ENCODE measurements at places on chromosomes 11 and 22.

- no peak for DNase-seq
Measured at GRCh38 chr11:35145271-35145670, 6.3 kb downstream of the CD44 start.

DNA sequence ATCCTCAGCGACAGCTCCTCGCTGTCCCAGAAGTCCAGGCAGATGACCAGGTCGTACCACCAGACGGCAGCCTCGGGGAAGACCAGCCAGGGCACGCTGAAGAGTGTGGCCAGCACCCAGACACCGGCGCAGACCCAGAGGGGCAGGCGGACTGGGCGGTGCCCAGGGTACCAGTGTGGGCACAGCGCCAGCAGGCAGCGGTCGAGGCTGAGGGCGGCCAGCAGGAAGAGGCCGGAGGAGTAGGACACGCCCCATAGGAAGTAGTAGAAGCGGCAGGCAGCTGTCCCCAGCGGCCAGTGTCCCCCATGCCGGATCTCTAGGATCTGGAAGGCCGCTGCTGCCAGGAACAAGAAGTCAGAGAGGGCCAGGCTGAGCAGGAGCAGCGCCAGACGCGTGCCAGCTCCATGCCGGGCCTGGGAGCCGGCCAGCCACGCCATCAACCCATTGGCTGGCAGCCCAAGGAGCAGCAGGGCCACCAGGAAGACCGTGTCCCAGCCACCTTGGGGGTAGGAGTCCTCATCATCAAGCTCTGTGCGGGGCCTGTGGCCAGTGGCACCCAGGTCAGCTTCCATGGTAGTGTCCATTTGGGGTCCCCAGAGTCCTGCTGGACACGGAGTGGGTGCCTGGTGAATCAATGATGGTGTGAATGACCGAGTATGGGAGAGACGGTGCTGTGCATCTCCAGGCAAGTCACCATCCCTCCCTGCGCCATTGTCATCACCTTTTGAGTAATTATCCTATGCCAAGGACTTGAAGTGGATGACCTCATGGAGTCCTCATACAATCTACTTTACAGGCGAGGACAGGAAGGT is at the start of gene GPR152:
GPR152 (minus strand) TSS at position 589 of the 812 bp plus-strand sequence; CDS start at position 584, 5 bp downstream.
- peak; percentile 47 for DNase-seq

DNA sequence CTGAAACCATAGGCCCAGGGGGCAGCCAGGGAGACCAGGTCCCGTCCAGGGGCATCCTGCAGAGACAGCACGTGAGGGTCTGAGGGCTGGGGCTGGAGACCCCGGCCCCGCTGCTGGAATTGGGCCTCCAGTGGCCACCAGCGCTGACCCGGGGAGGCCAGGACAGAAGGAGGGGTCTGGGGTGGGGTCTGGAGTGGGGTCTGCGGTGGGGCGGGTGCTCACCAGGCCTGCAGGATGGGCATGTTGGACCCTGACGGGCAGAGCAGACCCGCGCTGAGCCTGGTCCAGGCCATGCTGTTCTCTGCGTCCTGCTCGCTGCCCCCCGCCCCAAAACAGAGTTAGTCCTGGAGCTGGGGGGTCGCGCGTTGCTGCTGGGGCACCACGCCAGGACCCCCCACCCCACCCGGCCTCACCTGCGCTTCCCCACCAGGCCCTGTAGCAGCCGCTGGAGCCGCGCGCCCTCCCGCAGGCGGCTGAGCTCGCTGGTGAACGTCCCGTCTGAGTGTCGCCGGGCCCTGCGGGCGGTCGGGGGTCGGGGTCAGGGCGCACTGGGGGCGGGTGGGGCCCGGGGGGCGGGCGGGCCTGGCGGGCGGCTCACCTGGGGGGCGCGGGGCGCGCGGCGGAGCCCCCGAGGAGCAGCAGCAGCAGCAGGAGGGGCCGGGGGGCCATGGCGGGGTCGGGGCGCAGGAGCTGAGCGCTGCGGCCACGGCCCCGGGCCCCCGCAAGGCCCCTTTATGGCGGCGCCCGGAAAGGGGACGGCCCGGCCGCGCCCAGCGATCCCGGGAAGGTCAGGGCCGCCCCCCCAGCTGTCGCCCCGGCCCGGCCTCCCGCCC is at the start of gene SCT:
SCT (minus strand) TSS at position 707 of the 833 bp plus-strand sequence; CDS start at position 669, 38 bp downstream.
- DNase-seq: peak; percentile 63

DNA sequence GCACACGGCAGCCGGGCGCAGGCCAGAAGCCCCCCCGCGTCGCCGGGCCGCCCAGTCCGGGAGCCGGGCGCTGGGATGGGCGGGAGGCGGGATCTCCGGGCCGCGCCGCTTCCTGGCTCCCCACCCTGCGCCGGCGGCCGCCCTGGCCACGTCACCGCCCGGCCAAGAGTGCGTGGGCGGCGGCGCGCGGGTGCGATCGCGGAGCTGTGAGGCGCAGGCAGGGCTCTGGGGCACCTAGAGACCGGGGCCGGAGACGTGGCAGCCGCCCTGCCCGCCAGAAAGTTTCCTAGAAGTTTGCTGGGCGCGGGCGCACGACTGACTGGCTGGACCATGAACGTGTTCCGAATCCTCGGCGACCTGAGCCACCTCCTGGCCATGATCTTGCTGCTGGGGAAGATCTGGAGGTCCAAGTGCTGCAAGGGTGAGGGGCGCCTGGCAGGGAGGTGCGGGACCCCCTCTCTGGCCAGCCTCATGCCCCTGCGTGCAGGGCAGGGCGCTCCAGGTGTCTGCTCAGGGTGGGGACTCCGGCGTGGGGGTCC is at the start of gene KDELR3:
KDELR3 (plus strand) TSS at position 193 of the 539 bp plus-strand sequence; CDS start at position 331, 138 bp downstream.
- DNase-seq: no peak

- no peak for DNase-seq
Measured at GRCh38 chr11:8941341-8942103, 1.3 kb downstream of the ASCL3 start.

- no peak for DNase-seq
Measured at GRCh38 chr11:117816846-117817367, 7.6 kb downstream of the FXYD2 start.

DNA sequence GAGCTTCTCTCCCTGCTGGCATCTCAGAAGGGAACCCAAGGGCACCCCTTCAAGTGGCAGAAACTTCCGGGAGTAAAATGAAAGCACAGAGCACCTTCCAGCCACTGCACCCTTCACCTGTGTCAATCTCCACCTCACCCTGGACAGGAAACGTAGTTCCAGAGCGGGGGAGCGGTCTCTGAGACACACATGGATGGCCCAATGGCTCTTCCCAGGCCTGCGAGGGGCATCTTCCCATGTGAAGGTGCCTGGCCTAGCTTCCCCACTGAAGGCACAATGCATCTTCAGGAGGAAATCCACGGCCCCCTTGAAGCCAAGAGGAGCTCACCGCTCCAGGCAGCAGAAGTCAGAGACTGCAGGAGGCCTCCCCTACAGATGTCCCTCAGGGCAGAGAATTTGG is 234.2 kb downstream of the BRD1 start:
- no peak for DNase-seq

DNA sequence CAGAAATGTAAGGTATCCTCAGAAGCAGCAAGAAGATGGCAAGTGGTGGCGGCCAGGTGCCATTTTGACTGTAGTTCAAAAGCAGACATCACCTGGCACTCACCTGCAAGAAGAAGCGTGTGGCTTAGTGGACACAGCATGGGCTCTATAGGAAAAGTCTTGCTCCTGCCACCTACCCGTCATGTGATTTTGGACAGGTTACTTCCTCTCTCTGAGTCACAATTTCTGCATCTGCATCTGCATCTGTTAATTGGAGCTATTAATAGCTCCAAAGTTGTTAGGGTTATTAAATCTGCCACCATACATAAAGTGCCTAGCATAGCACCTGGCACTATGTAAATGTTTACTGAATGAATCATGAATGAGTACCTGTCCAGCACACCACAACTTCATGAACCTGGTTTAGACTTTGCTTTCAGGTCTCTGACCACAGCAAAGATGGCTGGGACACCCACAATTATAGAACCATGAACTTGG is 16.8 kb downstream of the RAB30 start:
- DNase-seq: no peak

DNA sequence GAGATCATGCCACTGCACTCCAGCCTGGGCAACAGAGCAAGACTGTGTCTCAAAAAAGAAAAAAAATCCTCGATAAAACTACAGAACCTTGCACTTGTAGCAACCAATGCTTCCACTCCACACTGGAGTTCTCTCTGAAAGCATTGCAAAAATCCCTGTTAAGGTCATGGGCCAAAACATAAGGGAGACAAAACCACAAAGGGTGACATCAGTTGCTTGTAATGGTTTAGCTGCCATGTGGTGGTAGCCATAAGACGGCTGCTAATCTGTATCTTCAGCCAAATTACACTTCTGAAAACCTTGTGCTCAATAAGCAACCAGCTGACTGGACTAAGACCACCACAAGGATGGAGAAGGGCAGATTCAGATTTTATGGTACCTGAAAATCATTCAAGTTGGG is 20.6 kb upstream of the TPH1 start:
- DNase-seq: no peak

- DNase-seq: no peak
Measured at GRCh38 chr22:45516923-45517675, 14.4 kb downstream of the FBLN1 start.

DNA sequence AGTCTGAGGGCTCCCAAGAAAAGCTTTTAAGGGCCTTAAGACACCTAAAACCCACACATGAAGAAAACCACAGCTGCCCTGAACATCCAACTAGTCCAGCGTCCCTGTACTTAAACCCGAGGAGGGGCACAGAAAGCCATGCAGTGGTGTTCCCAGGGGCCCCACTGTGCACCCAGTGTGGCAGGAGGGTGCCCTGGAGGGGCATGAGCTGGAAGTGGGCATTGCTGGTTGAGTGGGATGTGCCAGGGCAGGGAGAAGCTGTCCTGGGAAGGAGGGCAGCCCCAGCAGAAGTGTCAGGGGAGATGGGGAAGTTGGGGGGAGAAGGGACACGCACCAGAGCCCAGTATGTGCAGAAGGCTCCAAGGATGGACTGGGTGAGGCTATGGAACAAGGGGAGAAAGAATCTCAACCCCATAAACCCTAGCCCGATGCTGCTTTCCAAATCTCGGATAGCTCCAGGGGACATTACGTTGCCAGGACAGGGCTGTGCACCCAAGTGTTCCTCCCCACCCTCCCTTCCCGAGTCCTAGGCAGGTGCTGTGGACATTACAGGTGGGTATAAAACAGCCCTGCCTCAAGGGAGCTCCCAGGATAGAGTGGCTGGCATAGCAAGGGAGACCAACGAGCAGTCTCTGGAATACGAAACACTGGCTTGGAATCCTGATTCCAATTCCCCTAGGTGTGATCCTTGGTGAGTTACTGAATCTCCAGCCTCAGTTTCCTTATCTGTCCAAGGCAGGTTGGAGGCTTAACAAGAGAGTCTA is 44.2 kb downstream of the SHANK2 start:
- peak; percentile 13 for DNase-seq

GRCh38 chr22:19760951-19761724 is 560 bp downstream of the TBX1 start:
- no peak for DNase-seq

GRCh38 chr22:40237788-40238424 is 60.2 kb downstream of the TNRC6B start:
- no peak for DNase-seq

DNA sequence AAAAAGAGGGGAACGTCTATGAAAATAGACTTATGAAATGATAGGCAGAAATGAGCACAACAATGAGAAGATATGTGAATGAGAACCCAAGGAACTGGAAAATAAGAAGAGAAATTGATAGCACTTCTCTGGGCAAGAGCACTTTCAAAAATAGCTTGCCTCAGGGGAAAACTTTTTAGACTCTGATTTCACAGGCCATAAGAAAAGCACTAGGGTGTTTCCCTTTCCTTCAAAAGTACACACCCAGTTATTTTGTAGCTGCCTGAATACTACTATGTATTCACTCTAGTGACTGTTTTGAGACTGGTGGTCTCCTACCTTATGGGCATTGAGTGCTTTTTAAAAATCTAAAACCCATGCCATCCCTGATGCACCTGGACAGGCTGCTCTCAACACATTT is 172.3 kb upstream of the SOX6 start:
- no peak for DNase-seq

DNA sequence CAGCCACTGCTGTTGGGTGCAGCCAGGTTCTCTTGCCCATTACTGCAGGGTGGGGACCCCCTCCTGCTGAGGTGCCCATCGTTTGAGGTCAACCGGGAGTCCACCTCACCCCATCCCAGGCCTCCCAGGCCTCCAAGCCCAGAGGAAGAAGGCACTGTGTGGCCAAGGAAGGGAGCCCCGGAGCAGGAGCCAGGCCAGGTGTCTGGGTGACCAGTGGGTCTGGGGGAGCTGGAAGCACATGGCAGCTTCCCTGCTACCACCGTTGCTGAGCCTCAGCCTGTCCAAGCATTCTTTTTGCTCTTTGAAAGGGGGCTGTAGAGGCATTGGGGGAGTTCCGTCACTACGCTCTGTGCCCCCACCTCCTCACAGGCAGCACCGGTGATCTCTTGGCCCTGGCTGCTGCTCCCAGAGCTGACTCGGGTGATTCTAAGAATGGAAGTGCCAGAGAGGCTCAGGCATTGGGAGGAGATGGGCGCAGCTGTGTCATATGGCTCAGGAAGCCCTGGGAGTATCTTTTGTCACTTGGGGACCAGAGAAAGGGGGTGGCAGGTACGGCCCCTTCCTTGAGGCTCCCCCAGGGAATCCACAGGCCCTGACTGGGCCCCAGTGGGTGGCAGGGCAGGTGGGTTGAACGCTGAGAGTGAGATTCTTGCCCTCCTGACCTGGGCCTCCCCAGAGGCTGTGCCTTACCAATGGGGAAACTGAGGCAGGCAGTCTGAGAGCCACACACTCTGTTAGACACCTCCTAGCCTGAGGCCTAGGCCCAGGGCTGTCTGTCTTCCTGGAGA is 1.9 kb downstream of the SEPTIN5 start:
- DNase-seq: no peak

GRCh38 chr11:106523171-106523570 is 445.7 kb downstream of the AASDHPPT start:
- DNase-seq: no peak

DNA sequence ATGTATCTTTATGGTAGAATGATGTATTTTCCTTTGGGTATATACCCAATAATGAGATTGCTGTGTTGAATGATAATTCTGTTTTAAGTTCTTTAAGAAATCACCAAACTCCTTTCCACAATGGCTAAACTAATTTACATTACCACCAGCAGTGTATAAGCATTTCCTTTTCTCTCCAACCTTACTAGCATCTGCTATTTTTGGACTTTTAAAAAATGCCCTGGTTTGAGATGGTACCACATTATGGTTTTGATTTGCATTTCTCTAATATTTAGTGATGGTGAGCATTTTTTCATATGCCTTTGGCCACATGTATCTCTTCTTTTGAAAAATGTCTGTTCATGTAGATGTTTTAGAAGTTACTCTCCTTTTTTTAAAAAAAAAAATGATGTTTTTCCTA is 142.0 kb downstream of the METTL15 start:
- DNase-seq: no peak

DNA sequence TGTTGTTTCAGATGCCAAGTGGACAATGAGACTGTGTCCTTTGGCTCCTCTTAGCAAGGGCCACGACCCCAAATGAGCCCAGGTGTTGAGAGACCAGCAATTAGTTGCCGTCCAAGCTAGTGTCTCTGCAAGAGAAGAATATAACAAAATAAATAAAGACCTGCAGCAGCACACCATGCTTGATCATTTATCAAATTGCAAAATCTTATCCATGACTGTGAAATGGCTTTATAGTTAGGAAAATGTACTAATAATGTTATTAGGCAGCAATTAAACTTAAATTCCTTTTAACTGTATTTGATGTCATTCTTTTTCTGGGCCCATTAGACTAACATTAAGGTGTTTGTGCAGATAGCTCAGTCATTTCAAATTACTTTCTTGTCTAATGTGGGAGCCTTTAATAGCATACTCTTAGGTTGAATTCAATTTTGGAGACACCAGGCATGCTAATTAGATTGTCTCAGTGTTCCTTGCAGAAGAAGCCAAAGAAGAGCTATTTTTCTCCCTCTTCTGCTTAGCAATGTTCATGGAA is 176.1 kb downstream of the RRAS2 start:
- no peak for DNase-seq

GRCh38 chr22:45263463-45264269 is 21.1 kb upstream of the UPK3A start:
- no peak for DNase-seq
